ENCODE measurements at places on chromosomes 1 and 21.

GRCh38 chr1:197918807-197919345, 1.7 kb downstream of the LHX9 start:
- DNase-seq = no peak

DNA sequence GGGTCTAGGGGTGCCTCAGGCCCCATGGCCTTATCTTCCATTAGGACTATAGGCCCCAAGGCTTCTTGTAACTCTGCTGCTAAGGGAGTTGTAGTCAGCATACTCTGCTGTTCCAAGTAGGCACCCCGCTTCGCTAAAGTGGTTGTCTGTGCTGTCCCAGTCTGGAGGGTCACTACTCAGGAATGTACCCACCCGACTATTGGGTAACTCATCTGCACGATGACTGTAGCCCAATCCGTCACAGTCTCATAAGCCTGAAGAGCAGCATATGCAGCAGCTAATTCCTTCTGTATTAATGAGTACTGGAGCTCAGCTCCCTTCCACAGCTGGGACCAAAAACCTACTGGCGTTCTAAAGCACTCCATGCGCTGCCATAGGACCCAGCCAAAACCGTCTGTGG, 111.0 kb downstream of the GDAP2 start:
- no peak for DNase-seq

- DNase-seq = no peak
Measured at GRCh38 chr1:161988413-161988812, 35.3 kb downstream of the OLFML2B start.

GRCh38 chr1:22677931-22678896, 25.2 kb downstream of the C1QB start:
- no peak for DNase-seq

- DNase-seq = no peak
Measured at GRCh38 chr1:175823406-175823805, 80.0 kb upstream of the TNR start.

- no peak for DNase-seq
Measured at GRCh38 chr1:188386161-188386560, 1557.4 kb downstream of the PLA2G4A start.

DNA sequence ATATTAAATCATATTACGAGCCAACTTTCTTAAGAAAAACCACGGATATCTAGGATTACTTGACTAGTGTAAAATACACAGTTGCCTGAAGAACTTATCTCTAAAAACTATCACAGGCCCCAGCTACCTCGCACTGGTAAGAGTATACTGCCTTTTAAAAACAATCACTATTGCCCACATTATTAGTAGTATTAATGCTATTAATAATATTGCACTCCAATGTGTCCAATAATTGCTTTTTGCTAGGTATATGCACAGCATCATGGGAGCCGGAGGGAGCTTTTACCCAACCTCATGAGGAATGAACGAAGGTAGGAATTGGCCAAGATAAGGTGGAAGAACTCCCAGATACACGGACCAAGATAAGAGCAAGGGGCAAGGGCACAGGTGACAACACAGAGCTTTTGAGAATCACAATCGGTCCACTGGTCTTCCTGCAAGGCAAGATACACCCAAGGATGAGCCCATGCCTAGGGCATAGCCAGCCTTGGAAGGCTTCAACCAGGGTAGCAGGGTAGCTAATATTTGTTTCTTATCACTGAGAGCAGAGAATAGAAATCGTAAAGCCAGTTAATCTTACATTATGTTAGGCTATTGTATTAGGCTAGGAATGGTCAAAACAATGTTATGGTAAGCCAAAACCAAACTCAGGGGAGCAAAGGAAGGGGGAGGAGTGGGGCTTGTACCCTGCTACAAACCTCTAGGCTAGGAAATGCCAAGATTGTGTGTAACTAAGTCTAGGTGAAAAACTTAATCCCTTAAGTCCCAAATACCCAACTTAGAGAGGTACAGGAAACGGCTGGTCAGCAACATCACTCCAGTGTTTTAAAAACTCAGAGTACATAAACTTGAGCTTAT, 9.4 kb downstream of the GLUL start:
- peak; percentile 51 for DNase-seq

- DNase-seq = no peak
Measured at GRCh38 chr1:247304031-247304430, 27.6 kb downstream of the ZNF496 start.

- peak; percentile 14 for DNase-seq
Measured at GRCh38 chr1:164864161-164864560, 305.2 kb downstream of the PBX1 start.

GRCh38 chr1:185869590-185869989, 135.4 kb downstream of the HMCN1 start:
- DNase-seq = no peak

- DNase-seq = no peak
Measured at GRCh38 chr21:44828362-44829056, 10.6 kb upstream of the SUMO3 start.

GRCh38 chr21:14866859-14867765, 197.7 kb downstream of the NRIP1 start:
- no peak for DNase-seq

- DNase-seq = no peak
Measured at GRCh38 chr1:101376121-101377083, 139.6 kb downstream of the S1PR1 start.

DNA sequence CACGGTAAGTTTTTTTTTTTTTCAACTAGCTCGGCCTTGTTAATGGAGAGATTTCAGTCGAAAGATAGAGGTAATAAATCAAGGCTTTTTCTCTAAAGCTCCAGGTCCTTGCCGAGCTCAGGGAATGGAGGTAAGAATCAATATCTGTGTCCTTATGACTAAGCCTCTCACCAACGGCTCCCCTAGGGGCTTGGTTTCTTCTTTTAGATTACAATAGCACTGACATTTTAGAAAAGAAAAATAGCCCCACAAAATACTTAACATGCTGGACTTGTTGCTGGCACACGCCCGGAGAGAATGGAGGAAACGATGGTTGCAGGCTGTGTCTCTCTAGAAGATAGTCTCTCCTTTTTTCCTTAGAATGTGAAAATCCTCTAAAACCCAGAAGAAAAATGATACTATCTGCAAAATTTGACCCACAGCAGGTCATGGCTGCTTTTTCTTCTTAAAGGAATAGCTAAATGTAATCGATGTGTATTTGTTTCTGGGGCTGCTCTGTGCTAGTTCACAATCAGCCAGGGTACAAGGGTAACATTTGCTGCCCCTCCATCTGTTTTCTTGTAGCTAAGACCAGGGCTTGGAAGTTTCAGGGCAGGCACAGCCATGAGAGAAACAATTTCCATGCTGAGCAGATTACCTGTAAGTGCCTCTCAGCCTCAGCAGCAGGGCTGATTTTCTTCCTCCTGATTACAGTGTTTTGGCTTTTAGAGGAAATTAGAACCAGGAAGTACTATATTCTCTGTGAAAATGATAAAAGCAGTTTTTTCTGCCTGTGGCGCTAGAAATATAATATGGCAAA, 86.2 kb upstream of the GNG12 start:
- DNase-seq = peak; percentile 61

- DNase-seq = no peak
Measured at GRCh38 chr21:36591326-36591970, 107.5 kb upstream of the SIM2 start.

- DNase-seq = no peak
Measured at GRCh38 chr1:206784471-206784903, 12.2 kb upstream of the IL10 start.

GRCh38 chr1:9774712-9775679, 48.8 kb downstream of the CLSTN1 start:
- DNase-seq = no peak

DNA sequence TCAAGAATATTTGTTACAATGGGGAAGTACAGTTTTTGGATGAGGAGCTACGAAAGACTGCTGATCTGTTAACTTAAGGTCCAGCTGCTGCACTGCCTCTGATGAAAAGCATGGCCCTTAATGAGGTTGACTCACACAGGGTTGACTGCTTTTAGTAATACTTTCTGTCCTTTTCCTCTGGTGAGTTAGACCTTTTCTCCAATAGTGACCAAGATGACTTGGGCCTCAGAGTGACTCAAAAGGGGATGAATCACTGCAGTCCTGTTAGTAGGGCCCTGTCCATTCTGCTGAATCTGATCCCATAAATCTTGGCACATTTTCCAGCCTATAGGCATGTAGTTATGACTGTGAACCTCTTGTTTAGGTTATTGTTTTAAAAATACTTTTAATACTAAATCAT, 2.7 kb downstream of the DISP1 start:
- no peak for DNase-seq

GRCh38 chr1:1122078-1122811, 6.4 kb upstream of the C1orf159 start:
- DNase-seq = peak; percentile 82

DNA sequence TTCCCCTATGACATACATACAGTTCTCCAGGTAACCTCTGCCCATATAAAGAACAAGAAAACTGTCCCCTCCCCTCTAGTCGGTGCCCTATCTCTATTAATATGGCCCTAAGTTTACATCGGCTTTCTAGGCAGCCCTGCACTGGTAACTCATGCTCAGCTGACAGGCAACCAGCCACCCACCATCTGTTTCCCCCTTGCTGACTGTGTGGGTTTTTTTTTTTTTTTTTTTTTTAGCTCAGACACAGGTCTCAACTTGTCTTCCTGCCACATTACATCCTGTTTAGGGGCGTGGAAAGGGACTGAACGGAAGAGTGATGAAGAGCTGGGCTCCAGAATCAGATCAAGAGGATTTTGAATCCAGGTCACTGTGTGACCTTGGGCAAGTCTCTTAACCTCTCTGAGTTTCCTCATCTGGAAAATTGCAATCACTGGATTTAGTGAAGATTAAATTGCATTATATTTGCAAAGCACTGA, 14.0 kb downstream of the LAPTM5 start:
- peak; percentile 73 for DNase-seq

Data from NCI-H82 (cell line).